Stimulated activated CD8-positive, alpha-beta memory T cell treated with anti-CD3 and anti-CD28 coated beads, Interleukin-12 subunit alpha, Interleukin-12 subunit beta, amount 100 ng/mL, for 1 hour (primary cell): ENCODE measurements at places on chromosomes 6 and 20.

DNA sequence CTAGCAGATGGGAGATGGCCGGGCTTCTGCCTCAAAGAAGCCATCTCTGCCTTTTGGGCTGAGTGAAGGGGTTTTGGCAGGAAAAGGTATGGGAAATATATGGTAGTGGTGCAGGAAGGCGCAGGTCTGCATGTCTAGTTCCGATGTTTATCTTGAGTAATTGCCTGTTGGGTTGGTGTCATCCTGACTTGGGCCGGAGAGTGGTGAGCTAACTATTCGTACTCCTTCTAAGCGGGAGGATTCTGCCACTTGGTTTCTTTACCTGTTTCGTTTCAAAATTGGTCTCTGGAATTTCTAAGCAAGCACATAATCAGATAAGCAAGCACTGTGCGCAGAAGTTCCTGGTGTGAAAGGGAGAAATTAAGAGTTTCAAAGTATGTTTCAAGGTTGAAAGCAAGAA, 229.6 kb downstream of the SAMD5 start:
- DNase-seq = no peak

DNA sequence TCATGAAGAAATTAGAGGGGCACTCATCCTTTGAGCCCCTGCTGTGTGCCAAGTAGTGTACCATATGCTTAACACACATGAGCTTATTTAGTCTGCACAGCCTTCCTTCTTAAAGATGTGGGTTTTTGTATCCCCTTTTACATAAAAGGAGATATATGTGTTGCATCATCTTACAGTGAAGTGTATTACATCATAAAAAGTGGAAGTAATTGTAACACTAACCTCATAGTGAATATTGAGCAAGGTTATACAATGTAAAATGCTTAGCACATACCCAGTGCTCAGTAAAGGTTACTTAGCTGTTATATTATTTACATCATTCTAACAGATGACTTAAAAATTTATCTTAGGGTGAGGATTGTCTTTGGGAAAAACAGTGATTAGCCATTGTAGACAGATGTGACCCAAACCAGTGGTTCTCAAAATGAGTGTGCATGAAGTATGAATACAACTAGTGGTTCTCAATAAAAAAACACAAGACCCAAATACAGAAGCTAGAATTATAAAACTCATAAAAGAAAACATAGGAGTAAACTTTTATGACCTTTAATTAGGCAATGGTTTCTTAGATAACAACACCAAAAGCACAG, 3.8 kb upstream of the PIGU start:
- DNase-seq = no peak

DNA sequence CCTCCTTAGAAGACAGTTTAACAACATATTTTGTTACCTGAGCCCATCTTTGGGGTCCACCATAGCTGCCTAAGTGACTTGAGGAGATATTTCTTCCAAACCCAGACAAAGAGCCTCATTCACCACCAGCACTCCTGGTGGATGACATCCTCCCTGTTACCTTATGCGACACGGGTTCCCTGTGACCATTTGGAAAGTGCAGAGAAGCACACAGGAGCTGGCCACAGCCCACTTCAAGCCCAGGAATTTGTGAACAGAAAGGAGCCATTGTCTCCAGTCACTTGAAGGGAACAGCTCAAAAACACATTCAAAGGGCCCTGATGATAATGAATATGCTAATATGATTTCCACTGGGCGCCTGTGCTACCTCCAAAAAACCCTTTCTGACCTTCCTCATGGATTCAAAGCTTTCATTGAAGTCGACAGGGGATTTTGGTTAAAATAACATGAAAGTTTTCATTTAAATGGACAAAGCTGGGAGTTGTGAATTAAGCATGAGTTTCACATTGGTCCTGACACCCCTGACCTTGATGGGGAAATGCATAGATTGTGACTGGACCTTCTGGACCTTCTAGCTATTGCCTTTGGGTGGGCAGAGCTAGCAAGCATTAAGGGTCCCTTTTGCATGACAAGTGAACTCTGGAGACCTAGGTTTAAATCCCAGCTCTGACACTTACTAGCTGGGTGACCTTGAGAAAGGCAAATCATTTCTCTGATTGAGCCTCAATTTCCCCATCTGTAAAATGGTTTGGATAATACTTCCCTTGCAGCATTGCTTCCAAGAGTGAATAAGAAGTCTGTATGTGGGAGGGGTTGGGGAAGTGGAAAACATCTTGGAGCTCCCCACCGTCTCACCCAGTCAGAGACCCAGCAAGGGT, 83.3 kb upstream of the SIRPA start:
- no peak for DNase-seq

- no peak for DNase-seq
Measured at GRCh38 chr20:24896984-24897383, 52.1 kb upstream of the CST7 start.

GRCh38 chr6:168601111-168601510, 160.1 kb downstream of the SMOC2 start:
- no peak for DNase-seq

- no peak for DNase-seq
Measured at GRCh38 chr6:149921361-149921760, 1.6 kb downstream of the RAET1G start.

- DNase-seq = no peak
Measured at GRCh38 chr20:47319517-47320252, 36.8 kb downstream of the ZMYND8 start.
